ENCODE measurements at places on chromosomes 7 and 10.

DNA sequence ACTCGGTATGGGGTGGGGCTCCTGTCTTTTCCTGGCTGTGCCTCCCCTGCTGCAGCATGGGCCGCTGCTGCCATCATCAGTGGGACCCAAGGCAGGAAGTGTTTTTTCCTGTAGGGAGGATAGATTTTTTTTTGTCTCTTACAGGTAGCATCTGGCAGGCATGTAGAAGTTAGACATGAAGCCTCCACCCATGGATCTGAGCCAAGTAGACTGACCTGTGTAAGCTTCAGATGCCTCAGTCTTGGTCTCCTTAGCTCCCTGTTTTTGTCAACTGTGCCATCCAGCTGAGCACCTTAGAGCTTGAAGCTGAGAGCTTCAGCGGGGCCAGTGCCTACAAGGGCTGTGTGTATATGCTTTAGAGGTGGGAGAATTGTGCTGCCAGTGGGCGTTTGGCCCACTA, 93.5 kb downstream of the AUTS2 start:
- no peak for DNase-seq

GRCh38 chr10:523925-524324, 165.5 kb downstream of the DIP2C start:
- DNase-seq: no peak

DNA sequence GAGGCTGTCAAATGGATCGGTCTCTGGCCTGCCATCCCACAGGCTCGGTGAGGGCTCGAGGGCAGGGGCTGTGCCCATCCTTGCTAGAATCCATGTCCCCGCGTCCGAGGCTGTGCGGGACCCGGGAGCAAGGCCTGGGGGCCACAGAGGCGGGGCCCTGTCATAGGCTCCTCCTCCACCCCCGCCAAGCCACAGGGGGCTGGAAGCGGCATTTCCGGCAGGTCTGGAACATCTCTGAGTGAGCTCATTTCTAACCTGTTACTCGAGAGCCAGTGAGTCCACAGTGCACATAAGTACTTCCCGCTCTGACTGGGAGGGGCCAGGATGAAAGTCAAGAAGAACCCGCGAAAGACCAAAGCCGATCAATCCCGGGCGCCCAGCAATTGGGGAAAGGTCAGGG, 57.6 kb downstream of the NKX6-2 start:
- no peak for DNase-seq

- peak; percentile 18 for DNase-seq
Observed at GRCh38 chr7:40604601-40605438, 470.0 kb downstream of the SUGCT start.

Measured in AG10803 (cell line).